ENCODE measurements at places on chromosomes 1 and 21.

DNA sequence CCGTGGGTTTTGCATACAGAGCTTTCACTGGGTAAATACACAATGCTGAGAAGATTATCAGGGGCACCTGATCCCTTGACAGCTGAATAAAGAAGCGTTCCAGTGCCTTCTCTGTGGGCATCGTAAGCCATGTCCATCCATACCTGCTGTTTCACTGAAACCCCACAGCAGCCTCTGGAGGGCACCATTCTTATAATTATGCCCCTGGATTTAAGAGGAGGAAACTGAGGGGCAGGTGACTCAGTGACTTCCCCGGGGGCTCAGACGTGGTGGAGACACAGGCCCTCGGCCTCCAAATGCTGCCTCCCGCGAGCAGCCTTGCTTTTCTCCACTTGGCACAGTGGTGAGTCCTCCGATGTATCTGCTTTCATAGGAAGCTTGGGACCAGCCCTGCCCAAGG is 56.7 kb downstream of the B3GALT5 start:
- no peak for DNase-seq

DNA sequence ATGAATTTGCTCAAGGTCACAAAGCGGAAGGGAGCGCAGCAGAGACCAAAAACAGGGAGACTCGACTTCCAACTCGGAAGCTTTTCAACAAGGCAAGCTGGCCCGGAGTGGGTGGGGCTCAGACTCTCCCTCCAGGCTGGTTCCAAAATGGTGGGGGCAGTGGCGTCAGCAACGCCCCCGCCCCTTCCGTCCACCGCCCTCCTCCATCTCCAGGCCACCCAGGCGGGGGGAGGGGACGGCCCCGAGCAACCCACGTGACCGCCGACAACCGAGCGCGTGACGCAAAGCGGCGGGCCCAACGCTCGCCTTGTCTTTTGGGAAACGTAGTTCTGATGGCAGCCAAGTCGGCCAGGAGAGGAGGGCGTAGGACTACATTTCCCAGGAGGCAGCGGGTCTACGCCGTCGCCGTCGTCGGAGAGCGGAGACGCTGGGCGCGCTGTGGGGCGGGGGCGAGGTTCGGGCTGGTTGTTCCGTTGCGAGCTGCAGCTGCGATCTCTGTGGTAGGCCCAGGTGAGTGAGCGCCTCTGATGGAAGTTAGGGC is at the start of gene THRAP3:
Gene THRAP3 (plus strand): TSS at position 448 of the 541 bp plus-strand sequence. CDS start 58,121 bp downstream, outside the sequence.
- DNase-seq = peak; percentile 99

DNA sequence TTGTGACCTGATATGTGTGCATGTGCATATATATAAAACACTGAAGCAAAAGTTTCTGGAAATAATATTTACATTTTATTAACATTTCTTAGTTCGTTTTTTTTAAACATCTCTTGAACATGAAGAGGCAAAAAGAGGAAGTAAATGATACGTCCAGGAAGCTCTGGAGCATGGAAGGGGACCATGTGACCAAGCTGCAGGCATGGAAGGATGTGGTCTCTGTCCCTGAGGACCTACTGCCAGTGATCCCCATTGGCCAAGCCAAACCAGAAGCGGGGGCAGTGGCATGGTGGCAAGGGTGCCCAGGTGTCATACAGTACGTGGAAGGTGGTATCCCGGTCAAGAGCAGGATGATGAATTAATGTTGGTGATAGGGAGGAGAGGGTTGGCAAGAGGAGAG is 268.3 kb upstream of the PROX1 start:
- no peak for DNase-seq

DNA sequence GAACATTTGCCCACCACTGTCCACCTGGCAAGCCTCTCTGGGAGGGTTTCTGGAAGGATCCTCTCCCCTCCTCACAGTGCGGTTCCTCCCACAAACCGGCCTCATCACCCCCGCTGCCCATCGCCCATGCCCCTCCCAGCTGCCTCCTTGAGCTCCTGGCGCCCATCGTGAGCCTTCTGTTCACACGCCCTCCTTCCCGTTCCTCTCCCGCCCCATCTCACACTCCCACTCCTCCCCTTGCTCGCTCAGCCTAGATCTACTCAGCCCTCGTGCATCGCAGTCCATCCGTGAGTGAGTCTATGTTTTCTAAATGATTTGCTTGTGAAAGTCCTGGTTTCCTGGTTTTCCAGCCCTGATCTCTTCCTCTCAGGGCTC is 119.1 kb upstream of the C1orf174 start:
- no peak for DNase-seq

GRCh38 chr21:42022091-42022430 is 11.9 kb upstream of the ZBTB21 start:
- DNase-seq = no peak

GRCh38 chr1:204728045-204728444 is 42.5 kb upstream of the LRRN2 start:
- DNase-seq = no peak

- no peak for DNase-seq
Measured at GRCh38 chr1:216456682-216457081, 33.4 kb upstream of the USH2A start.

- DNase-seq = peak; percentile 52
Measured at GRCh38 chr1:1013922-1014648, 788 bp downstream of the ISG15 start.

GRCh38 chr1:155261493-155261851 is 688 bp downstream of the SCAMP3 start:
- no peak for DNase-seq

DNA sequence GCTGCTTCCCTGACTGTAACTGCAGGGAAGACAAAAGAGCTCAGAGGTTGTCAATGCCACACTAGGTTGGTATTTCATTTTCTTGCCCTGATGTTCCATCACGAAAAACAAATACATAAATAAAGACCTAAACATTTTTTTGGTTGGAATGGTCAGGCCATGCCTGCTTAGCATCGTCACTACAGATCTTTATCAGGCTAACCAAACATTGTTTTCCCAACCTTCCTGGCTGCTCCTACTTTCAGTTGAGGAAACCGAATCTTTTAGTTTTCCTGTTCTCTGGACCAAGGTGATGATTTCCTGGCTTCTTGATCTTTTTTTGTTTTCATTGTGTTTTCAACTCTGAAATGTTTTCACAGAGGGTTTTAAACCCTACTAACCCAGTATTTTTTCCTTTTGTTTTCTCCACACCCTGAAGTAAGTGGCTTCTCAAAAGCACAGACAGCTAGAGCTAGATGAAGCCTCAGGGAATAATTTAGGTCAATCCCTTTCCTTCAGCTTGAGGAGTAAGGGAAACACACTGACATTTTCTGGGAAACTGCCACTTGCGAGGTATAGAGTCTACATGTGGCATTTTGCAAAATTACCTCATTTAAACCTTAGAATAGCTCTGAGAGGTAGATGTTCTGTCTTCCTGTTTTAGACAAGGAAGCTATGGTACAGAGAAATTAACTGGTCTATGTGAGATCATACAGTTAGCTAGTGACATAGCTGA is 67.2 kb upstream of the CNN3 start:
- DNase-seq = no peak

- DNase-seq = no peak
Measured at GRCh38 chr1:151680391-151680790, 36.2 kb downstream of the CELF3 start.

GRCh38 chr1:200512191-200512590 is 102.4 kb upstream of the ZNF281 start:
- DNase-seq = no peak

DNA sequence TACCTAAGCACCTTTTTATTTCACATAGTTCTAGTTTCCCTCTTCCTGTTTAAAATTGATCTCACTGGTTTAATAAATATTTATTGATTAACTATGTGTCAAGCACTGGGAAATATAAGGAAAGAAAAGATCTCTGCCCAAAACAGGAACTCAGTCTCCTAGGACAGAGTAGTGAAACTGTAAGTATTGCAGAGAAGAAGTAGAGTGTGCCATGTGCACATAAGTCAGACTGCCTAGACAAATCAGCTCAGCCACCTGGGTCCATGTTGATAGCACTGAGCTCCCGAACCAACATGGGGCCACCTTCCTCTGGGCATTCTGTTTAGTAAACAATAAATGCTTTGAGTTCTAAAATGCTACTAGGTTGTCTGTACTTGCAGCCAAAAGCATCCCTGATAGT is 9.8 kb upstream of the SSX2IP start:
- DNase-seq = no peak

DNA sequence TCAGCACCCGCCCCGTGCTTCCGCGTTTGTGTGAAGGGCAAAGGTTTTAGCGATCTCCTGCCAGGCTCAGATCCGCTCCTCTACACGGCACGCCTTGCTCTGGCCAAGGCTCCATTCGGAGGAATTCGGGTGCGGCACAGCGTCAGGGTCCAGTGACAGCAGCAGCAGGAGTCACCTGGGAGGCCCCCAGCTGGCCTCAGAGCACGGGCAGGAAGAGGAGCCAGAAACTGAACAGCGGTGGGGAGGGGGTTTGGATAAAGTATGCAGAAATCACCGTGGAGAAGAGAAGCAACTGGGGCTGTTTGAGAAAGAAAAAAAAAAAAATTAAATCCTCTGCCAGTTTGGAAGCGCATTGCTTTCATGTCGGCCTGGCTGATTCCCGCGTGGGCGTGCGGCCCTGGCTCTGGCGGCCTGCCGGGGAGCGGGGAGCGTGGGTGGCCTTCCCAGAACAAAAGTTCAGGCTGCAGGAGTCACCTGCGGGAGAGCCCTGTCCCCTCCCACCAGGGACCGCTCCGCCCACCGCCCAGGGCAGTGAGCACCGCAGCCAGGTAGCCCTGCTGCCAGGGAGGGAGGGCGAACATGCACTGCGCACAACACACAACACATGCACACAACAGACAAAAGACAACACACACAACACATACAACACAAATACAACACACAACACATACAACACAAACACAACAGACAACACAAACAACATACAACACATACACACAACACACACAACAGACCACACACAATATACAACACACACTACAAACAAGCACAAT is 107.6 kb downstream of the ETS2 start:
- DNase-seq = no peak

DNA sequence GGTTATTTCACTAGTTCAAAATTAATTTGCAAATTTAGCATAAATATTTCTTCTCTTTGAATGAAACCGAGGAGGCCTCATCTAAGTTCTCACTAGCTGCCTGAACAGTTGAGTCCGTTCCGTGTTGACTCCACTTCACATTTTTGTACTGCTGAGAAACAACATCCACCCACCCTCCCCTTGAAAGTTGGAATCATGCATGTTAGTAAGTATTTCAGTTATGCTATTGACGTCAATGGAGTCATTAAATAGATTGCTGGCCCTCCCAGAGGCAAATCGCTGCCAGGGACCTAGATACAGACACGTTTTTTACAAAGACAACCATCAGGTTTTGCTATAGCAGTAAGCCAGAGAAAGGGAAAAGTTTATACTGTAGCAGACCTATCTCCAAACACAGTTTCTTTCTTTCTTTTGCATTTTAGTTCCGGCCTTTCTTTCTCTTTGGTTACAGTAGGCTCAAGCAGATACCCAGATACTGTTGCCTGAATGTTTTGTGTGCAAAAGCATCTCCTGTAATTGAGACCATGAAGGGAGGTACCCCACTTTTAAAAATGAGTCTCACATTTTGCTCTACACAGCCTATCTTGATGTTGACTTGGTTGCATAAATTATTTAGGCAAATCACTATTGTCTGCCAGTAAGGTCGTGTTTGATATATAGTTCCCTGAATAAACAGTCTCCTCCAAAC is 262.6 kb upstream of the SGIP1 start:
- DNase-seq = no peak

GRCh38 chr21:17388226-17388625 is 124.6 kb upstream of the CXADR start:
- no peak for DNase-seq

DNA sequence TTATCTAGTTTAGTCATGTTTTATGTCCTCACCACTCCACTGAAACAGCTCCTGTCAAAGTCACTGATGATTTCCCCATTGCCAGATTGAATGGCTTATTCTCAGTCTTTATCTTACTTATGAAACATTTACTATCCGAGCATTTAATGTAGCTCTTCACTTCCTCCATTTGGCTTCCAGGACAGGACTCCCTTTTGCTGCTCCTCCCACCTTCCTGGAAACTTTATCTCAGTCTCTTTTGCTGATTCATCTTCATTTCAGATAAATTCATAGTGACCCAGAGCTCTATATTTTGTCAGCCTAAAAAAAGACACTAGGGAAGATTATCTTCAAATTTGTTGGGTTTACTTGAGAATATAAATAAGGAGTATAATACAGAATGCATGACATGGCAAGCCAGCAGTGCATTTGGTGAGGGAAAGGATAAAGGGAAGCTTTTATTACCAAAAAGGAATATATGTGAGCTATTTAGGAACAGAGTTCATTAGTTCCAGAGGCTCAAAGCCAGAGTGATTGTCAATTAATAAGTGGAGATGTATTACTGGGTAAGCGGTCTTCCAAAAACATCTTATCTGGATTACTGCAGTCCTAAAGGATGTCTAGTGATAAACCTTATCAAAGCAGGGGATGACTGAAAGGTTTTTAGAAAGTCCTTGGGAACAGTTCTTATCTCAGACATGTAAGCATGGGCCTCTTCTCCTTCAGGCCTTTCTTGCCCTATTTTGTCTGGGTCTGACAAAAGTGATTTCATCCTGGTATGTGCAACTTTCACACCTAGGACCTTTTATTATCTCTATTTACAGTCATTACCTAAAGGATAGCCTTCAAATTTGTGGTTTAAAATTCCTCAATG is 25.6 kb downstream of the IL23R start:
- DNase-seq = no peak

DNA sequence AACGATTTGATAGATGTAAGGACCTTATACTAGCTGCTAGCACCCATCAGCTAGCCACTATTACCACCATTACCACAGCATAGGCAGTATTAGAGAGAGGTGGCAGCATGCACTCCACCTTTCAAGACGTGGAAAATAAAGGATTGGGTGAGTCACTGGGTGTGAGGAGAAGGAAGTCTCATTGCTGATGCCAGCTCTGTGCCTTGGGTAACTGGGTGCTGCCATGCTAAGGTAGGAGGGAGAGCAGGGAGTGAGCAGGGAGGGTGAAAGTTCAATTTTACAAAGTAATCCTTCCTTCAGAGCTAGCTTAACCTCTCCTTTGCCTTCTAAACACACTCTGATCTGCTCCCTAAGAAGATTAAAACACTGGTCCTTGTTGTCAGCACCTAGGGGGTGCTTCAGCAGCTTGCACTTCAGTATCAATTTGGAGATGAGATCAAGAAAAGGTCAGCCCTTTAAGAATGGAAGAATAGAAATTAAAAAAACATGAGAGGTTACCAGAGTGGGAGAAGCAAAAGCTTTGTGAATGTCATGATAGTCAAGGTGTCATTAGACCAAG is 1.8 kb upstream of the LIN9 start:
- DNase-seq = no peak

GRCh38 chr1:16349847-16350406 is 2.4 kb downstream of the FBXO42 start:
- no peak for DNase-seq

GRCh38 chr1:211643324-211644212 is 31.9 kb downstream of the NEK2 start:
- no peak for DNase-seq

DNA sequence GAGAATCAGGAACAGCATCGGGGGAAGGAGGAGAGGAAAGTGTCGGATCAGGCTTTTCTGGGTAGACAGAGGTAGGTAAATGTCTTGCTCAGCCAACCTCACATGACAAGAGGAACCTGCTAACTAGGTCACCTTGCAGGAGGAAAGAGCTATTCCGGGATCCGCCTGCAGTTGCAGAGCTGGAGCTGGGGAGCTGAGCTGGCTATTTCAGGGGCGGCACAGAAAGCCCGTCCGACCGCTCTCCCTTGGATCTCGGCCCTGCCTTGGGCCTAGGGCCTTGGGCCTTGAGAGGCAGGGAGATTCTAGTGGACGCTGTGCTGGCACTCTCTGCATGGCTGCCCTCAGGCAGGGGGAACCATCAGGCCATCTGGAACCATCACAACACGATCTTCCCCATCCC is 56.5 kb upstream of the CTPS1 start:
- DNase-seq = no peak

- DNase-seq = no peak
Measured at GRCh38 chr1:206537141-206537540, 29.8 kb downstream of the RASSF5 start.

Measured in activated T-cell treated with anti-CD3 and anti-CD28 coated beads, Interleukin-2, amount 50 U/mL, for 1 hour (primary cell).